Aorta (tissue), 5 donors: ENCODE measurements at places on chromosomes 7 and 10. TPM values are rescaled to one million over a fixed set of nuclear protein-coding genes. Genes with fewer than 3 reads are reported as not detected.
A peak's percentile ranks its signal among the peaks of the same experiment; 100 is the strongest.

GRCh38 chr10:33460505-33461294 lies 126.2 kb upstream of the NRP1 start:
- H3K36me3 ChIP-seq = no peaks in the 10 kb centered on the region
- H3K27me3 ChIP-seq = no peaks in the 10 kb centered on the region
- H3K27ac ChIP-seq = peak overlapping the region; percentile 51
- H3K4me3 ChIP-seq = no peak overlapping the region
- DNase-seq = peak; percentile 77

- H3K27ac ChIP-seq = no peak overlapping the region
- H3K27me3 ChIP-seq = no peaks in the 10 kb centered on the region
- peaks cover 16% of the 10 kb centered on the region for H3K36me3 ChIP-seq
Measured at GRCh38 chr7:139602143-139602722, 78.7 kb downstream of the CLEC2L start.

OGDHL gene
- not detected for total RNA-seq

TCAF2 gene
- 6.3 TPM for total RNA-seq

H2BK1 gene
- total RNA-seq = 2.2 TPM

- H3K4me3 ChIP-seq = no peak overlapping the region
- DNase-seq = no peak
- H3K27me3 ChIP-seq = no peaks in the 10 kb centered on the region
- no peaks in the 10 kb centered on the region for H3K36me3 ChIP-seq
- H3K27ac ChIP-seq = no peak overlapping the region
Measured at GRCh38 chr10:15141136-15142054, 27.1 kb downstream of the NMT2 start.

DNA sequence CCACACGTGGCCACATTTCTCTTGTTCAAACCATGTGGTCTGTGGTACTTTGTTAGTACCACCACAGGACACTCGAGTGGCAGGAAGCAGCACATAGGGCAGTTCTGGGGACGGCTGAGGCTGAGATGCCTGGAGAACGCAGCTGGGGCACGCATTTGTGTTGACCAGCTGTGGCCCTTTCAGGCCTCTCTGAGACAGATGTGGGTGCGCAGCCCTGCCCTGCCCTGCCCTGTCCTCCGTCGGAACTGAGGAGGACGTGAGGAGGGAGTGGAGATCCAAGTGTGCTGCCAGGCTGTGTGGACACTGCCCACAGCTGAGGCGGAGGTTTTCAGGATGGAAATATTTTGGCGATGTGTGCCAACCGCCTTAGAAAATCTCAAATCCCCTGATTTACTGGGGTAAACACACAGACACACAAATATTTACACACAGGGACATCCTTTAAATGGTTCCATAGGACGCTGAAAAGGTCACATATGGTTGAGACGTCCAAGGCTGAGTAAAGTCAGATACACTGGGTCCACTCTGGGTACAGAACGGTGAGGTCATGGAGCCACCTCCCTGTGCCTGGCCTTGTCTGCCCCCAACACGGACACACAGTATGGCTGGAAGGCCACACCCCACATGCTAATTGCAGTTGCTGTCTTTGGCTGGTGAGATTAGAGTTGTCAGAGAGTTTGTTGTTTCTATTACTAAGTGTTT lies 14.8 kb downstream of the BHLHA15 start:
- H3K27me3 ChIP-seq = no peaks in the 10 kb centered on the region
- peaks cover 6% of the 10 kb centered on the region for H3K36me3 ChIP-seq
- no peak for DNase-seq
- H3K27ac ChIP-seq = no peak overlapping the region
- no peaks in the 10 kb centered on the region for H3K4me1 ChIP-seq

FAM25A gene
- total RNA-seq = not detected

CALML5 gene
- not detected for total RNA-seq

GRCh38 chr10:69333205-69333604 lies 54.9 kb downstream of the HK1 start:
- peak overlapping the region; percentile 62 for H3K27ac ChIP-seq
- H3K27me3 ChIP-seq = no peaks in the 10 kb centered on the region
- DNase-seq = peak; percentile 78
- peaks cover 14% of the 10 kb centered on the region for H3K4me1 ChIP-seq
- H3K4me3 ChIP-seq = no peak overlapping the region

GRCh38 chr10:86310291-86310690 lies 56.3 kb downstream of the GRID1 start:
- no peaks in the 10 kb centered on the region for H3K4me1 ChIP-seq
- no peak overlapping the region for H3K27ac ChIP-seq
- no peak for DNase-seq
- no peaks in the 10 kb centered on the region for H3K27me3 ChIP-seq
- no peak overlapping the region for H3K4me3 ChIP-seq

DNA sequence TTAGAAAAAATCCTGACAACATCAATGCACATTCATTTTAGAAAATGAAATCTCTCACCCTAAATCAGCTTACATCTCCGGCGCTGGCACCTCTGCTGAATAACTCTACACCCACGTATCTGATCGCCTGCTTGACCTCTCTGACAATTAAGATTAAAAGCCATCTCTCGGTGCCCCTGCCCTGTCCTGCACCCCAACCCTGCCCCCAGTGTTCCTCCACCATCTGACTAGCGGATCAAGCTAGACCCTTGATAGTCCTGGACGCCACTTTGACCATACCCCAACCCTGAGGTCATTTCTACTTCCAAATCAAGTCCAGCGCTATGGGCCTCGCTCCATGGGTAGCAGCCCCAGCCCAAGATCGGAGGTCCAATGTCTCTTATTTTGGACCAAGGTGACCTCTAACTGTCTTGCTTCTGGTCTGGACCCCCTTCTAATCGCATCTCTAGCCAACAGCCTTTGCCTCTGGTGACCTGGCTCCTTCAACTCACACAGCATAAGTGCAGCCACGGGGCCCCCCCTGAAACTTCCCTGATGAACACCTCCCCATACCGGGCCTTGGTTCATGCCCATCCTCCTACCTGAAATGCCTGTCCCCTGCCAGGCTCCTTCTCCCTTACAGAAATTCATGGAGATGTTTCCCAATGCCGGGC lies 28.5 kb downstream of the BTBD16 start:
- H3K36me3 ChIP-seq = no peaks in the 10 kb centered on the region
- no peaks in the 10 kb centered on the region for H3K27me3 ChIP-seq
- H3K4me1 ChIP-seq = no peaks in the 10 kb centered on the region
- no peak overlapping the region for H3K4me3 ChIP-seq

MAT1A gene
- total RNA-seq = 0.60 TPM

GIMAP7 gene
- total RNA-seq = 41.8 TPM

- peak; percentile 62 for DNase-seq
- no peaks in the 10 kb centered on the region for H3K27me3 ChIP-seq
- peaks cover 6% of the 10 kb centered on the region for H3K4me1 ChIP-seq
- H3K27ac ChIP-seq = no peak overlapping the region
Measured at GRCh38 chr10:24685958-24686540, 37.6 kb downstream of the ARHGAP21 start.

MRC1 gene
- total RNA-seq = 73.9 TPM

NPSR1 gene
- not detected for total RNA-seq

DNA sequence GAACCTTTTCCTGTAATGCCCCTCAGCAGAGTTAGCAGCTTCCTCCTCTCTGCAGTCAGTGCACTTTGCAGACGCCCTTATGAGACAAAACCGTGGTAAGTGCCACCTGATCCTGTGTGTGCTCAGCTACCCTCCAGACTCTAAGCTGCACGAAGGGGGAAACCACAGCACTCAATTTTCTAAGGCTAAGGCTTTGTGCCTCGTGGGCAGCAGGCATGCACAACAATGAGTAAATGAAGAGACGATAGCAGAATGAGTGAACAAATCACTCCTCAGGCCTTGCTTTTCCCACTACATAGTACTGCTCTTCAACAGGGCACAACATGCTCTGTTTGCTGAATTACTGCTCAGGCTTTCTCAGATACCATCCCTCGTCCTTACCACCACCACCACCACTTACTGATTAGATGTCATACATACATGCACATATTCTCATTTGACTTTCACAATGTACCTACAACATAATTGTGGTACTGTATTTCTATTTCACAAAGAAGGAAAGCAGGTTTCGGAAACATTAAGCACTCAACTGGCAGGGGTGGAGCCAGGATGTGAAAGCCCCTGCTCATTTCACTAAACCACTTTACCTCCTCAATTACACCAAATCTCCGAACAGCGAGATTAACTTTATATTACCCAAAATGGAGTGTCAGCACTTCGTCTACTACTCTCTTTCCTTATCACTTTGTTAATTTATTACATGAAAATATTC lies 85.4 kb downstream of the ICA1 start:
- no peak overlapping the region for H3K4me3 ChIP-seq
- H3K27ac ChIP-seq = no peak overlapping the region
- H3K36me3 ChIP-seq = no peaks in the 10 kb centered on the region
- no peaks in the 10 kb centered on the region for H3K4me1 ChIP-seq
- no peaks in the 10 kb centered on the region for H3K27me3 ChIP-seq

PLXNA4 gene
- 22.7 TPM for total RNA-seq

DNA sequence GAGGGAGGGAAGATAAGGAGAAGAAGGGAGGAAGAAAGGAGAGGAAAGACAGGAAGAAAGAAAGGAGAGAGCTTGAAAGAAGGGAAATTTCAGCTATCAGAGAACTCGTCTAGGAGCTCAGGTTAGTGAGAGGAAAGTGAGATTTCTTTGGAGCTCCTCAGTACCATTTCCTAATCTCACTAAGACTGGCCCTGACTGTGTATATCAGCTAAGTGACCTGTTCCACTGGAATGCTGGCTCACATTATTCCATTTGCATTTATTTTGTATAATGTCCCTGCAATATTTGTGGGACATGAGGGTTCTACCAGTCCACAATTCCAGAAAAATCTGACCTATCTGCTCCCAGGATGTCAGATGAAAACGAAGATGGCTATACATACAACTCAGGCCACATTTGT lies 114.7 kb upstream of the CELF2 start:
- H3K4me1 ChIP-seq = no peaks in the 10 kb centered on the region
- DNase-seq = no peak
- H3K27me3 ChIP-seq = no peaks in the 10 kb centered on the region
- H3K4me3 ChIP-seq = no peak overlapping the region

HERC4 gene
- total RNA-seq = 108 TPM

- H3K4me1 ChIP-seq = no peaks in the 10 kb centered on the region
- H3K4me3 ChIP-seq = no peak overlapping the region
- no peak for DNase-seq
- H3K36me3 ChIP-seq = no peaks in the 10 kb centered on the region
- H3K27me3 ChIP-seq = peaks cover 2% of the 10 kb centered on the region
Measured at GRCh38 chr10:2083591-2083990, 346.3 kb upstream of the ADARB2 start.

DNA sequence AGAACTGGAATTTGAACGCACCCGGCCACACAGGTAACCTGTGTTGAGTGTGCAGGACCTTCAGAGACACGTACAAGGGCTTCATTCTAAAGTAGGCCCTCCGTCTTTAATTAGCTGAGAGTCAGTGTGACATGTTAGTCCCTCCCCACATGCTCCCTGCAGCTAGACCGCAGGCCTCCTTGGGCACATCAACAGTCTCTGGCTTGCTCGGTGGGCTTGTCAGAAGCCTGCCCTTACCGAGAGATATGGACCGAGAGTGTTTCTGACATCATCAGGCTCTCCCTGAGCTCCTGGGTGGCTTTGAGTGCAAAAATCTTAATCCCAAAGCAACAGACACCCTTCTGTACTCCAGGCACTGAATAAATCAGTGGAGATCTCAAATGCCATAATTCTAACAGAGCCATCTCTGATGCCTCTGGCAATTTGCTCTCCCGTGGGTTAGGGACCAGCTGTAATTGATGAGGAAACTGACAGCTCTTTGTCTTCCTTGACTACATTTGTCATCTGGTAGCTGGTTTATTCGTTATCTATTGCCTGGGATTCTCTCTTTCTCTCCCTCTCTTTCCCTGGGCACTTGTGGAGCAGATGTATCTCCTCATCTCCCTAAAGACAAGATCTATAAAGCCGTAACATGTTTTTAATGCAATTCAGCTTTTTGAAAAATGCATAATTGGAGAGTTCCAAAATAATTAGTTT lies 850.6 kb downstream of the TYW1 start:
- DNase-seq = no peak
- no peaks in the 10 kb centered on the region for H3K4me1 ChIP-seq
- no peak overlapping the region for H3K27ac ChIP-seq
- no peaks in the 10 kb centered on the region for H3K36me3 ChIP-seq
- no peak overlapping the region for H3K4me3 ChIP-seq

DNA sequence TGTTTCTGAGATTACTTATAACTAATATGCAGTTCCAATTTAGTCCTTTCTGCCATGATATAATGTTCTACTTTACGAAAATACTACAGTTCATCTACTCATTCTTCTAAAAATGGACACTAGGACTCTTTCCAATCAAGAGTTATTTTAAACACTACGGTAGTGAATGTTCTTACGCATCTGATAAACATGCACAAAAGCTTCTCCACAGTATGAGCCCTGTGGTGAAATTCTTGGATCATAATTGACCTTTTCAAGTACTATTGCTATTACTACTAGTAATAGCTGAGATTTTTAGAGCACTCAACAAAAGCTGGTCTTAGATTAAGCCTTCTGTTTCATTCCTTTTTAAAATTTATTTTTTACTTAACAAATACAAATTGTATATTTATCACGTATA lies 106.4 kb downstream of the CH25H start:
- H3K27ac ChIP-seq = no peak overlapping the region
- no peak overlapping the region for H3K4me3 ChIP-seq
- DNase-seq = no peak
- H3K36me3 ChIP-seq = no peaks in the 10 kb centered on the region
- no peaks in the 10 kb centered on the region for H3K4me1 ChIP-seq
- H3K27me3 ChIP-seq = no peaks in the 10 kb centered on the region

DNA sequence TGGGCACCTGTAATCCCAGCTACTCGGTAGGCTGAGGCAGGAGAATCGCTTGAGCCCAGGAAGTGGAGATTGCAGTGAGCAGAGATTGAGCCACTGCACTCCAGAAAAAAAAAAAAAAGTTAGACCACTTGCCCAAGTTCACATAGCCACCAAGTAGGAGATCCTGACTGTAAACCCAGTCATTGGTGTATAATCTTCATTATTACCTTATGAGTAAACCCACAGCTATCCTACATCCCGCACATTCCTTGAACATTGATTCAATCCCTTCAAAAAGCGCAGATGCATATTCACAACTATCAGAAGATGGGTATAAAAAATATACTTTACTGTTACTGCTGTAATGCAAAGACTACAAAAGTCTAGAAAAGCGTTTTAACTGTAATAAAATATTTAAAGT lies 512.9 kb downstream of the SUGCT start:
- peaks cover 2% of the 10 kb centered on the region for H3K4me1 ChIP-seq
- H3K27me3 ChIP-seq = no peaks in the 10 kb centered on the region
- no peak overlapping the region for H3K4me3 ChIP-seq
- no peaks in the 10 kb centered on the region for H3K36me3 ChIP-seq

PRKG1 gene
- 199 TPM for total RNA-seq

GIMAP1 gene
- 11.6 TPM for total RNA-seq

GRCh38 chr7:1956141-1956540 lies 276.6 kb downstream of the MAD1L1 start:
- DNase-seq = no peak
- H3K4me1 ChIP-seq = no peaks in the 10 kb centered on the region
- H3K27ac ChIP-seq = no peak overlapping the region
- no peaks in the 10 kb centered on the region for H3K36me3 ChIP-seq

PRRT4 gene
- 0.23 TPM for total RNA-seq

- no peak overlapping the region for H3K4me3 ChIP-seq
- H3K4me1 ChIP-seq = peaks cover 5% of the 10 kb centered on the region
- no peak overlapping the region for H3K27ac ChIP-seq
- no peaks in the 10 kb centered on the region for H3K27me3 ChIP-seq
- DNase-seq = no peak
Measured at GRCh38 chr10:47225219-47225927, 74.6 kb upstream of the GDF10 start.

- H3K27me3 ChIP-seq = no peaks in the 10 kb centered on the region
- DNase-seq = peak; percentile 87
- no peak overlapping the region for H3K27ac ChIP-seq
- no peaks in the 10 kb centered on the region for H3K36me3 ChIP-seq
Measured at GRCh38 chr10:51092402-51092801, 18.1 kb downstream of the PRKG1 start.

GRCh38 chr10:122348935-122349361 lies 25.6 kb upstream of the PLEKHA1 start:
- no peaks in the 10 kb centered on the region for H3K4me1 ChIP-seq
- no peaks in the 10 kb centered on the region for H3K27me3 ChIP-seq
- no peaks in the 10 kb centered on the region for H3K36me3 ChIP-seq
- no peak for DNase-seq
